CD4-positive, alpha-beta T cell treated with Interleukin-17A for 4 hours (primary cell): ENCODE measurements at places on chromosomes 5 and 9.

- no peak for DNase-seq
Measured at GRCh38 chr9:11103525-11103924, 490.7 kb upstream of the PTPRD start.

- no peak for DNase-seq
Measured at GRCh38 chr9:8133606-8134005, 334.0 kb upstream of the DMAC1 start.

DNA sequence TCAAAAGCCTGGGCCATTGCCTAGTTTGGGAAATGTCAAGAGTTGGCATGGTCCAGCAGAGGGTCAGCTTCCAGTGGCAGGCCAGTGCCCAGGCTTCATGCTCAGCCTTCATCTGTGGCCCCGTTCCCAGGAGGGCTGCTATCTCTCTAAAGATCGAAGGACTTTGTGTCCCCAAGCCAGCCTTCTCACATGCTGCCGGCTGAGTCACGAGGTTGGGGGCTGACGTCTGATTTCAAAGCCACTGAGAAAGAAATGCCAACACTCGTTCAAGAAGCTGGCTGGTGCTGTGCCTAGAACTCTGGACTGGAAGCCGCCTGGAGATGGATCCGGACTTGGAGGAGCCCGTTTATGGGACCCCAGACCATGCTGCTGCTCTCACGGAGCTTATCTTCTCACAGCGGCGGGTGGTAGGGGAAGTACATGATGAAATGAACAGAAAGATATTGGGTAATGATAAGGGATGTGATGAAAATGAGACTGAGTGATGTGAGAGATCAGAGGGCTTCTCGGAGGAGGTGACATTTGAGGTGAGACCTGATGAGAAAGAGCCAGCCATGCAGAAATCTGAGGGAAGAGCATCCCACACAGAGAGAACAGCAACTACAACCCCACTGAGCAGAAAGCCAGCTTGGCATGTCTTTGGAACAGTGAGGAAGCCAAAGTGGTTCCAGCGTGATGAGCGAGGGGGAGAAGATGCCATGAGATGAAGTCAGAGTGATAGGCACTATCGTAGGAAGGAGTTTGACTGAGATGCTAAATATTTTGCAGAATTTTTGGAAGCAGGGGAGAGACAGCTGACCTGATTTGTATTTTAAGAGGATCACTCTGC lies 54.9 kb upstream of the BOD1 start:
- no peak for DNase-seq

GRCh38 chr5:169081000-169081724 lies 219.8 kb downstream of the SLIT3 start:
- no peak for DNase-seq

GRCh38 chr5:180810959-180811622 lies 8.5 kb upstream of the MGAT1 start:
- no peak for DNase-seq

GRCh38 chr5:69293882-69294281 lies 38.7 kb downstream of the CCDC125 start:
- no peak for DNase-seq

DNA sequence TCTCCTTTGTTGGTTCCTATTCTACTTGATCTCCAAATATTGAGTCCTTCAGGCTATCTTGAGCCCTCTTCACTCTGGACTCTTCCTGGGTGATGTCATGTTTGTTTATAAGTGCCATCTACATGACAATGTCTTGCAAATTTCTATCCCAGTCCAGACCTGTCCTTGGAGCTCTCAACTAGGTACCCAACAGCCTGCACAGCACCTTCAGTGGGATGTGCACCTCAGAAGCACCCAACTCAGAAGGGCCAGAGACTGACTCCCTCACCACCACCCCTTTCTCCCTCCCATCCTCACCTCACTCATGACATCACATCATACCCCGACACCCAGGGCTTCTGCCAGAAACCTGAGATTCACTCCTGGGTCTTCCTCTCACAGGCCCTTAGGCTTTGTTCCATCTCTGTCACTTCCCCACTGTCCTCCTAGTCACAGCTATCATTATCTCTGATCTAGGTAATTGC lies 14.4 kb downstream of the TXN start:
- no peak for DNase-seq

DNA sequence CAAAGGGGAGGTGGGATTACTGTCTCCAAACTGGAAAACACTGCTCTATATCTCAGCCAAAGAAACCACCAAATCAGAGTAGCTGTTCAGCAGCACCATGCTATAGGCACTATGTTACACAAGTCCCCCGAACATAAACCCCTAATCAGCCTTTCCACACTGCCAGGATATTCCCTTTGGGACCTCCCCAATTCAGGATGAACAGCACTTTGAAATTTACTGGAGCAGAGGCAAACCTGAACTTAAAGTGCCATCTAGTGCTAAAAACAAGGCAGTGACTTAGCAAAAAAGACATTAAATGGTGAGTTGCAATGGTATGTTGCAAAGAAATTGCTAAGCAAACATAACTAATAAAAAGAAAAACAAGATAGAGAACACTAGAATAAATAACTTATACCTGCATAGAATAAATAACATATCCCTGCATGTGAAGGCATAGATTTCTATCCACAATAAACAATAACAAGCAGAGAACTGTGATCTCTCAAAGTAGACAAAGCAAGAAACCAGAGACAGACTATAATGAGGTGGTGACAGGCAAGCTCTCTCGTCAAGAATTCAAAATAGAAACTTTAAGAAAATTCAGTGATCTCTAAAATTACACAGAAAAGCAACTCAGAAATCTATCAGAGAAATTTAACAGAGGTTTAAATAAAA lies 584.4 kb upstream of the ACO1 start:
- no peak for DNase-seq

GRCh38 chr5:172765766-172766286 lies 5.2 kb downstream of the DUSP1 start:
- DNase-seq: no peak

DNA sequence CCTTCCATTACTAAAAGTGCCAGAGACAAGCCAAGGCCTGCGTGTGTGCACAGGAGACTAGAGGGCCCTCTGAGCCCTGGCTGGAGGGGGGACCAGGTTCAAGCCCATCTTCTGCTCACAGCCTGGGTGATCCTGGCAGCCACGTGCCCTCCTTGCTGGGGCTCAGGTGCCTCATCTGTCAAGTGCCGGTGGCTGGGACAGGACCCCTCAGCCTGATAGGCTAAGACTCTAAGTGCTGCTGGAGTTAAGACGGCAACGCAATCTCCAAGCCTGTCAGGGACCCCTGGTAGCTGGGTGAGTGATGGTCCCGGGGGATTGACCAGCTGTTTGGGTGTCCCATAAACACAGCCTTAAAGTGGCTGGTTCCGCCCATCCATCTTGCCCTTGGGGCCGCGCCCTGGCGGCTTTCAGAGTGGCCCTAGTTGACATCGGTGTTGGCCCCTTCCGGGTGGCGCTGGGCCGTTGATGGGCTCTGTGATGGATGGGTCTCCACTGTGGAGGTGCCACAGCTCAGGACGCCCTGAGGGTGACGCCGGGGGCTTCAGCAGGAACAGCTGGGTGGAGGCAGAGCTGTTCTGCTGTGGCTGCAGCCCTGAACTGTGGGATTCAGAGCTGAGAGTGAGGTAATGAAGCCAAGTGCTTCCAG lies 136.2 kb downstream of the BARX1 start:
- DNase-seq: no peak

GRCh38 chr9:137956688-137957385 lies 79.3 kb downstream of the CACNA1B start:
- DNase-seq: no peak

- no peak for DNase-seq
Measured at GRCh38 chr5:143893638-143894037, 81.7 kb downstream of the HMHB1 start.

DNA sequence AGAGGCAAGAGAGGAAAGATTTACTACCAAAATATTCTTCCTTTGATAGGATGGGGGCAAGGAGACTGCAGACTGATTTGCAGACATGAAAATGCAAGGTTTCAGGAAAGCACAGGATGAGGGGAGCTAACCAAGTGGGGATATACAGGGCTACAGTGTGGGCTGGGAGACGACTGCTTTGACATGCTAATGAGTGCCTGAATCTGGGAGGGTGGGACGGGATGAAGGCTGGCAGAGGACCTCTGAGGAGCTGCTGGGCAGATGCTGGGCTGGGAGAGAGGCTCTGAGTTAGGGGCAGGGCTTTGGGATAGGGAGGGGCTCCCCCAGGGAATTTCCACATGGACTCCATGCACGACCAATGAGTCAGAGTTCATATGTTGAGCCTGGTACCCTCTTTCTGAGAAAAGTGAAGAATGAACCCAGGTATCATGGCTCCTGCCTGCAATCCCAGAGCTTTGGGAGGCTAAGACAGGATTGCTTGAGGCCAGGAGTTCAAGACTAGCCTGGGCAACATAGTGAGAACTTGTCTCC lies 4.9 kb upstream of the CPLX2 start:
- DNase-seq: no peak

- no peak for DNase-seq
Measured at GRCh38 chr9:19231126-19231903, 822 bp downstream of the DENND4C start.

- DNase-seq: no peak
Measured at GRCh38 chr9:91220491-91221135, 141.1 kb downstream of the AUH start.

DNA sequence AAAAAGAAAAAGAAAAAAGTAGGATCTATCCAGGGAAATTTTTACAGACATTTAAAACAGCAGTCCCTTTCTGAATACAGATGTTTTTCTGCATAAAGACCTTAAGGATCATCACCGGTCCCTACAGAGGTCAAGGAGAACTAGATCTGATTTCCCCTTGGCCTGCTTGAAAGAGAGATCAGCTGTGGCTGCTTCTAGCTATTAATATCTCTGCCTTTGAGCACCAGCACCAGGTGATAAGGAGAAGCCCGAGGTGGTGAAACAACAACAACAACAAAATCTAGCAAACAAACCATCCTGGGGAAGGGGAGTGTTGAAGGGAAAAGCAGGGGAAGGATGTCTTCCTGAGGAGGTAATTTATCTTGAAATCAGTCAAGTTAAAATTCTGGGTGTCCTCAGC lies 42.1 kb downstream of the ZNF366 start:
- DNase-seq: no peak

DNA sequence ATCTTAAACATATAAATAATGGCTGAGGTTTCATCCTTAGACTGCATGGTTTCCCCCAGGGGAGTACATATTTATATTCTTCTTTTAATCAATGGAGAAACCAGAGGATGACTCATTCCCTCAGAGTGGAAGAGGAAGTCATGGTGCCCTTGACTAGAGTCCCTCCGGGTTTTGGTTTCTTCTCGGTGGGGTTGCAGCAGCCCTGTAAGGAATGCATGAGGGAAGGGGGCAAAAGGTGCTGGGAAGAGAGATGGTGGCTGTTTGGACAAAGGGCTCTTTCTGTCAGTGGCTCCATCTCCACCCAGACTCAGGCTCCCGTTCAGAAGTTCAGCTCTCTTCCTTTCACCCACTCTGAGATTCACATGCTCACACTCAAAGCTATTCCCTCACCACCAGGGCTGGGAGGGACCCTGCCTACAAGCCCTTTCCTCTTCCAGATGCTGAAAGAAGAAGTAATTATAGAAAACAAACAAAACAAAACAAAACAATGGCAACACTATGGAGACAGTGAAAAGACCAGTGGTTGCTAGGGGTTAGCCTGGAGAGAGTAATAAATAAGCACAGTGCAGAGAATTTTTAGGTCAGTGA lies 129.8 kb upstream of the IL12B start:
- no peak for DNase-seq

DNA sequence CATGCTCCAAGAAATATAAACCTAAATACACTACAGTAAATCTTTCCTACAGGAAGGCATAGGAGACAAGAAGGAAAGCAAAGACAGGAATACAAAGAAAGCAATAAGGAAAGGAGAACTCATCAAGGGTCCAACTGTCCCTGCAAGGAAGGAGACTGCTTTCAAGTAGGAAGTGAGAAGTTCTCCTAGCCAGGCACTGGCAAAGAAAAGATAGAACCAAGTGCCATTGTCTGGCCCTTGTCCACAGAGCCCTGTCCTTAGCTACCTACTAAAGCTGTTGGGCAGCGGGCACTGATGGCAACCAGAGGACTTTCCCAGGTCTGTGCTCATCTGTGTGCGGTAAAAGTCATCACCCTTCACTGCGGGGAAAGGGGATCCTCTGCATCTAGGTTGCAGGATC lies 108.2 kb downstream of the KLHL3 start:
- DNase-seq: no peak

GRCh38 chr5:149134778-149135500 lies 6.4 kb upstream of the ABLIM3 start:
- DNase-seq: no peak

DNA sequence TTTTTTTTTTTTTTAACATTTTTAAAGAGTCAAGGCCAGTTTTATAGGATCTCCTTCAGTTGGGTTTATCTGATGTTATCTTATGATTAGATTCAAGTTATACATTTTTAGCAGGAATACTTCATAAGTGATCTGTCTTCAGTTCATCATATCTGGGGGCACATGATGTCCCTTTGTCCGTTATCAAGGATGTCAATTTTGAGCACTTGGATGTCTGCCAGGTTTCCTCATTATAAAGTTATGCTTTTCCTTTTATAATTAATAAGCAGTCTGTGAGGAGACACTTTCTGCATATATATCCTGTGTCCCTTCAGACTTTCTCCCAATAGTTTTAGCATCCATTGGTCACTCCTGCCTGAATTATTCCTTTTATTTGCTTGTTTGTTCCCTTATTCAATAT lies 11.8 kb downstream of the HDHD3 start:
- no peak for DNase-seq
